ENCODE measurements at places on chromosomes 2 and 18.

DNA sequence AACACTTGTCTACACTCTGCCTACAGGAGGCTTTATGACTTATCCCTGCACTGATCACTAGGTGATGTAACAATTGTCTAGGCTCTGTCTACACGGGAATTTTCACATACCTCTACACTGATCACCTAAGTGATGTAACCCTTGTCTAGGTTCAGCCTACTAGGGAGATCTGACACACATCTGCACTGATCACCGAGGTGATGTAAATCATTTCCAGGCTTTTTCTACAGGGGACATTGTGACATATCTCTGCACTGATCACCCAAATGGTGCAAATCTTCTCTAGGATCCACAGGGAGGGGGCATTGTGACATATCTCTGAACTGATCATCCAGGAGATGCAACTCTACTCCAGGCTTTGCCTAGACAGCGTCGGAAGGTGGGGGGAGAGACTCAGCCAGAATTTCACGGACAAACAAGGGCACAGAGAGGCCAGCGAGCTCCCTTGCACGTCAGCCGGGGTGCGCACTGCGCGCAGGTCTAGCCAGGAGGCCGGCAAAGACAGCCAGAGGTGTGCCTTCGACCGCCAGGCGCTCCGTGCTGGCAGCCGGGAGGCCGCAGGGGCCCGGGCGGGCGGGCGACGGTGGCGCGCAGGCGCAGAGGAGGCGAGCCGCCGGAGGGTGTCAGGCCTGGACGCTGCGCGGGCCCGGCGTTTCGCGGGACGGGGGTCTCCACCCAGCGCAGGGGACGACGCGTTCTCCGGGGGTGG lies 46.9 kb upstream of the USP14 start:
- DNase-seq: peak; percentile 70

DNA sequence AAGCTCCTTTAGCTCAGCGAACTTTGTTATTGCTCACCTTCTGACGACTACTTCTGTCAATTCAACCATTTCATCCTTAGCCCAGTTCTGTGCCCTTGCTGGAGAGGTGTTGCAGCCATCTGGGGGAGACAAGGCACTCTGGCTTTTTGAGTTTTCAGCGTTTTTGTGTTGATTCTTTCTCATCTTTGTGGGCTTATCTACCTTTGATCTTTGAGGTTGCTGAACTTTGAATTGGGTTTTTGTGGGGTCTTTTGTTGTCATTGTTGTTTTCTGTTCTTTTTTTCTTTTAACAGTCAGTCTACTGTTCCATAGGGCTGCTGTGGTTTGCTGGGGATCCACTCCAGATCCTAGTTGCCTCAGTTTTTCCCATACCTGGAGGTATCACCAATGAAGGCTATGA lies 57.3 kb downstream of the GTF3C3 start:
- no peak for DNase-seq

DNA sequence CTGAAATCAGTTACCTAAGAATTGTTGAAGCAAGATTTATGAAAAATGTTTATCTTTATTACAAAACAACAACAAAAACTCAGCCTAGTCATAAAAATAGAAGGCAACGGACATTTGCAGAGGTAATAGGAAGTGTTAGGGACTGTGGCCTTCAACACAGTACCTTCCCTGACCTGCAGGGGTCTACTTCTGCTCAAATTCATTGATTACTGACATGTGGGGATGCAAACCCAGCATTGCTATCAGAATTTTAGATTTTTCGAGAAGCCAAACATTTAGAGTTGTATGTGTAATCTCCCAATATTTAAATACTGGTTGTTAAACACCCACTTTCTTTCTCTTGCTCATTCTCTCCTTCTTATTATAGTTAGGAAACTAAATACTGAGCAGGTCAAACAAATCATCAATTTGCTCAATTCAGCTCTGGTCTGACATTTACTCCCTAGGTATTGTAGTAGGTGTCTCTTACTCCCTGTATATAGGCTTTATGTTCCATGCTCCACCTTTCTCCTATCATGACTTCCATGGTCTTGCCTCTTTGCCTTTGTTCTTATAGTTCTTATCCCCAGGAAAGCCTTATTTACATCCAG lies 198.5 kb downstream of the UBE2E3 start:
- peak; percentile 22 for DNase-seq

DNA sequence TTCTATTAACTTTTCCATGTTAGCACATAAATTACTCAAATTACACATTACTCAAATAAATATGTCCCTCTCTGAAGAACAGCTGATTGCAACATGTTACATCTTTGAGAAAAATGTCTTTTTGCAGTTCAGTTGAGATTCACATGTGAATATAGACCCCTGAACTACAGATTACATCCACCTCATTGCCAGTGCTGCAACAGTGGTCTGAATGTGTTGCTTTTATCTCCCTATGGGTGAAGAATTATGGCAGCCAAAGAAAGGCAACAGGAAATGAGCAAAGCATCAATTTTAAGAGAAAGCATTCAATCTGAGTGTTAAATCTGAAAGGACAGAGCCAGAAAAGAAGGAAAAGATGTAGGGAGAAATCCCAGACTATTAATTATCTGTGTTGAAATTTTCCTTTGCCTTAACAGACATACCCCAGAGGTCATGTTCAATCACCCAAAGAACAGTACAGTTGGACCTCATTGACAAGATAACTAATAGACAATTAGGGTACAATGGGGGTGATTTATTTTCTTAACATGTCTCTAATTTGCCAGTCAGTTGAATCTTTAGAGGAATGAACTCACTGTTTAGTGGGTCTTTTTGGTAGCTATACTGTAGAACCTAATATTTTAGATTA lies 620.2 kb downstream of the CPS1 start:
- DNase-seq: no peak

DNA sequence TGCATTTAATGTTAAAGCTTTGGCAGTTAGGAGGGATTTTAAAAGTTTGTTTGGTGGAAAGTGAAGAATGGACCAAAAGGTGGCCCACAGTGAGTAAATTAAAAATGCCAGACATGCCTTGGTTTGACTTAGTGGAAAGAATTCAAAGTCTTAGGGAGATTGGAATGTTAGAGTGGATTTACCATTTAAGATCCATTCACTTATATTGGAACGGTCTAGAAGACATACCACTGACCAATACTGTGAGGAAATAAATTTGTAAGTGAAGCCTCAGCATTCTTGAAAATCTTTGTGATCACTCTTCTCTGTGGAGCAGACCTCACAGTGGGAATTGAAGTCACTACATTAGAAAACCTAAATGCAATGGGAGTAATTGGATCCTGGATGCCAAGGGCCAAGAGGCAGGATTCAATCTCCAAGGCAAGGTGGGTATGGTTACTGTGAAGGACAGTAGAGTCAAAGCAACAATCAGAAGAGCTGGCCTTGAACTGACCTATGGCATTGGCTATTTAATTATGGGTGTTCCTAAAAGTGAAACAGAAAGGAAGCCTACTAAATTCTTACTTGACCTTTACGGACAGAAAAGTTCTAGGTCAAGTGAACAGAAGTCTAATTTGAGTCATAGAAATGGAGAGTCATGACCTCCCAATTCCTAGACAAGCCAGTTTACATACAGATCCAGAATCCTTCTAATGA lies 40.2 kb upstream of the VRK2 start:
- DNase-seq: no peak

- DNase-seq: no peak
These were observed 438.8 kb upstream of the CDH20 start for GRCh38 chr18:60894254-60894945.

DNA sequence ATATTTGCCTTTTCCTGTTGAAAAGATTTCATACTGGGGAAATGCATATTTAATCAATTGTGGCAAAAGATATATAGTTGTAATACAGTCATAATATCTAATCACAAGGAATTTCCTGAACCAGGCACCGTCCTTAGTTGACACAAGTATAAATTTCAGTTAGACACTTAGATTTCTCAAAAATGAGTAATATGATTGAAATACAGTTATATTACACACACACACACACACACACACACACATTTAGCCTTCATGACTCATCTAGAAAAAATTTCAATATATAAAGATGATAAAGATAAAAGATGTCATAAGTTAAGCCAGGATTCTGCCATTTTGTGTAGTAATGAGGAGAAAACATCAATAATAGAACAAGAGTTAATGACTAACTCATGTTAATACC lies 258.4 kb upstream of the ZNF804A start:
- DNase-seq: no peak

- DNase-seq: no peak
These were observed 100.3 kb upstream of the PMAIP1 start for GRCh38 chr18:59799383-59800015.

DNA sequence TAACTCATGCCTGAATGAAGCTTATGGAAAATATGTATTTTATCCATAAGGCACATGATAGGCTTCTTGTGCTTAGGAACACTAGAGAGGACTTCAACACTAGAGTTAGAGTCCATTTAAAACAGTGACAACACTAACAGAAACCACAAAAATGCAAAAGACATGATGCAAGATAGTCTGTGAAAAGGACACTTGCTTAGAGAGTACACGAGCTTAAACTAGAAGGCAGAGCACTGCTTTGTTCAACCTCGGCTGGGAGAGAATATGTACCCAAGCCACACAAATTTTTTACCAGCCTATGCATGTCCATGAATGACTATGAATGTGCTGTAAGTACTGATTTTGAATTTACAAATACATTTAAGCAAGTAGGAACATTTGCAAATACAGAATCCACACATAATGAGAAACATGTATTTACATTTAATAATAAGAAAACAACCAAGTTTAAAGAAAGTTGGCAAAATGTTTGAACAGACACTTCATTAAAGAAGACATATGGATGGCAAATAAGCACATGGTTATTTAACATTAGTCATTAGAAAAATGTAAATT lies 130.6 kb downstream of the SPOPL start:
- DNase-seq: no peak

DNA sequence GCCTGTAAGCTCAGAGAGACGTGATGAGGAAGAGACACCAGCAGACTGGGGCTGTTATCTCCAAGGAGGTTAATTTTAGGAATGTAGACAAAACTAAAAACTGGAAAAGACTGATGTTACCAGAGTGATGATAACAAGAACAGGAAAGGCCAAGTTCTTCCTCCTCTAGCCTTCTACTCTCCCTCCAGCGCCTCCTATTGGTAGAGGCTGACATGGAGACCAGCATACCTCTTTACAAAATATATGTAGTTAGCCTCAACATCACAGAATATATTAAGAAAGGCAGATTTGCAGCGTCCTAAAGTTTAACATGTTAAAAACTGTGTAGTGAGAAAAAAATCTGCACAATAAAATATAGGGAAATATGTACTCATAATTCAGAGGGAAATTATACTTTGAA lies 66.0 kb downstream of the TCF4 start:
- peak; percentile 6 for DNase-seq

- no peak for DNase-seq
These were observed 695.3 kb downstream of the SATB2 start for GRCh38 chr2:198762441-198762840.

GRCh38 chr2:203858176-203858575 lies 9.4 kb upstream of the CTLA4 start:
- no peak for DNase-seq

DNA sequence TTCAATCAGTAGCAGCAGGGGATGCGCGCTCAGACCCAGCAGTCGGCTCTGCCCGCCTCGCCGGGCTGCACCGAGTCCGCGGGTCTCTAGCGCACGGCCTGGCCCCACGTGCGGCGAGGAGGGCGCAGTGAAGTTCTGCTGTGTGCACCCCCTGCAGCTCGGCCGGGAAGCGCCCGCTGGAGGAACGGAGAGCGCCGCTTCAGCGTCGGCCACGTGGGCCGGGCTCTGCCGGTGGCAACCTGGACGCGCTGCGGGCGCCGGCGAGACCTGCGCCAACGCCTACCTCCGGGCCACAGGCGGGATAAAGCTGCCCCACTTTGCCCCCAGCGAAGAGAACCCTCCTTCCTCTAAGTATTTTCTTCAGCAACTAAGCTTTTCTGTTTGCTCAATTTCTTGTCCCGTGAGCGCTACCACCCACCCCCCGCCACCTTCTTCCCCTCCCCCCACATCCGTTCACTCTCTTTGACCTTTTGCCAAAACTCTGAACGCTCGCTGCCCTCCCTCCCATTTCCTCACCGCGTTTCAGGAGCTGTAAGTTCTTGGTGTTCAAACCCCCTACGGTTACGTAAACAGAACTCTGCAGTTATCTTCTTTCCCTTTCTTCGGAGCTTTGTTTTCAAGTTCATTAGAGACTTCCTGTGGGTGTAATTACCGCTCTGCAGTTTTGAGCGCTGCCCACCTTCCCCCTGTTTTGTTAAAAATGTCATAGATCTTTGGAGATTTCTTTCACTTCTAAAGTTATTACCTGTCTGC lies 42.6 kb upstream of the EDAR start:
- DNase-seq: peak; percentile 55

- no peak for DNase-seq
These were observed 34.5 kb upstream of the TSPYL6 start for GRCh38 chr2:54290356-54291025.

- peak; percentile 50 for DNase-seq
These were observed 23.5 kb downstream of the MARCHF4 start for GRCh38 chr2:216348756-216349308.

DNA sequence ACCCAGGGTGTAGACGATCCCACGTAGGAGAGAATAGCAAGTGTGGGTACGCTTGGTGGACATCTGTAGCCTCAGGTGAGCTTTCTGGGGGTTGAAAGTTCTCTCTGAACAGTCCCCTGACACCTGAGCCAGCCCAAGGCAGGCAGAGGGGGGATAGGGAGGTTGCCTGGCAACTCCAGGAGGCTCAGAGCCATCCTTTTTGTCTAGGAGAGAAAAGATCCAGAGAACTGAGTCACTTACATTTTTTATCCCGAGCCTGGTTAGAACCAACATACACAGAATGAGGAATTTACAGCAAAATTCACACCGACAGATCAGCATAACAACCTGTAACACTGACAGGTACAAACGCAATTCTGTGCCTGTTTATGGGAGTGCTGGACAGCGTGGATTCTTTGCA lies 113.2 kb downstream of the SH3BP4 start:
- no peak for DNase-seq

DNA sequence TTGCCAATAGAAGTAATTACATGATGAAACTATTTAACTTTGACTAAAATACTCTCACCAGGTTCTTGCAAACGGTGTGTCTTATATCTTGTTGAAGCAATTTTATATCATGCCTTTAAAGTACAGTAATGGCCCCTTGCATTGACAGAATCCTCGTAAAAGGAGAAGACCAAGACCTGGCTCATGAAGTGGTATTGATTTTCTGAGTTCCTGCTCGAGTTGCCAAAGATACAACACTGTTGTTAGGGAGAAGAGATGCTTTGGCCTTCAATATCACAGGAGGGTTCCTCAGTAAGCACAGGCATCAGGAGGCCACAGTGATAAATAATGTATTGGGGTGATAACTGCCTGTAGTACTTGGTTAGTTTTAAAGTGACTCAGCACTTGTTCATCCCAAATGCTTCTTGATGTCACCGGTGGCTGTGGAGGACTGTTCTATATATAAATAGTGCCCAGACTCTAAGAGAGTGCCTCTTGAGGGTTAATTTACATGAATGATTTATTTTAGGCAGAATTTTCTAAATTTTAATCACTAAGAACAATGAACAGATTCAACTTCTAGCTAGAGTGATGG lies 571.7 kb upstream of the FANCL start:
- no peak for DNase-seq

DNA sequence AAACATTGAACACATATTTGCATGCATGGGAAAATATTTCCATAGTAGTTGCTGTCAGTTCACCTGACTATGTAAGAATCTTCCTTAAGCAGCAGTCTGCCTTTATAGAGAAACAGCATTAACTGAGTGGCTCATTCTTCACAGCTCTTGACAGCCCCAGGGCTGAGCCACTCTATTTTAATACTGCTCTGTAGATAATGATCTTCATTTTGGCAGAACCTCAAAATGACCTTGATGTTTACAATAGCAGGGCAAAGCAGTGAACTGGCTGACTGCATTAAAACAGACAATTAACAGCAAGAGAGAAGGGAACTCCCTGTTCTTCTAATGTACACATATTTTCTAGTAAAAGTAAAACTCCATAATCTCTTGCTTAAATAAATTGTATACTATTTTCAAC lies 580.6 kb upstream of the SOX11 start:
- no peak for DNase-seq

Measured in stimulated activated CD4-positive, alpha-beta T cell treated with anti-CD3 and anti-CD28 coated beads, Interleukin-1b, Interleukin-23, amount 100 ng/mL, for 48 hours (primary cell).